Panc1 (cell line): ENCODE measurements at places on chromosomes 7 and 10. TPM values are rescaled to one million over a fixed set of nuclear protein-coding genes. Genes with fewer than 3 reads are reported as not detected.

GRCh38 chr7:3634396-3634795, 333.3 kb downstream of the SDK1 start:
- no peak for DNase-seq
- no peaks in the 10 kb centered on the region for H3K27me3 ChIP-seq
- peak overlapping the region; percentile 3; the same call in 1 of the 2 replicates for H3K27ac ChIP-seq
- H3K4me3 ChIP-seq = no peak overlapping the region
- H3K4me1 ChIP-seq = no peaks in the 10 kb centered on the region
- H3K36me3 ChIP-seq = no peaks in the 10 kb centered on the region

FAM13C gene
- total RNA-seq = not detected

- H3K36me3 ChIP-seq = no peaks in the 10 kb centered on the region
- H3K4me3 ChIP-seq = no peak overlapping the region
- no peak overlapping the region for H3K27ac ChIP-seq
- no peaks in the 10 kb centered on the region for H3K27me3 ChIP-seq
- H3K4me1 ChIP-seq = no peaks in the 10 kb centered on the region
Measured at GRCh38 chr7:125241548-125241947, 311.9 kb upstream of the POT1 start.

LIPJ gene
- not detected for total RNA-seq

DNA sequence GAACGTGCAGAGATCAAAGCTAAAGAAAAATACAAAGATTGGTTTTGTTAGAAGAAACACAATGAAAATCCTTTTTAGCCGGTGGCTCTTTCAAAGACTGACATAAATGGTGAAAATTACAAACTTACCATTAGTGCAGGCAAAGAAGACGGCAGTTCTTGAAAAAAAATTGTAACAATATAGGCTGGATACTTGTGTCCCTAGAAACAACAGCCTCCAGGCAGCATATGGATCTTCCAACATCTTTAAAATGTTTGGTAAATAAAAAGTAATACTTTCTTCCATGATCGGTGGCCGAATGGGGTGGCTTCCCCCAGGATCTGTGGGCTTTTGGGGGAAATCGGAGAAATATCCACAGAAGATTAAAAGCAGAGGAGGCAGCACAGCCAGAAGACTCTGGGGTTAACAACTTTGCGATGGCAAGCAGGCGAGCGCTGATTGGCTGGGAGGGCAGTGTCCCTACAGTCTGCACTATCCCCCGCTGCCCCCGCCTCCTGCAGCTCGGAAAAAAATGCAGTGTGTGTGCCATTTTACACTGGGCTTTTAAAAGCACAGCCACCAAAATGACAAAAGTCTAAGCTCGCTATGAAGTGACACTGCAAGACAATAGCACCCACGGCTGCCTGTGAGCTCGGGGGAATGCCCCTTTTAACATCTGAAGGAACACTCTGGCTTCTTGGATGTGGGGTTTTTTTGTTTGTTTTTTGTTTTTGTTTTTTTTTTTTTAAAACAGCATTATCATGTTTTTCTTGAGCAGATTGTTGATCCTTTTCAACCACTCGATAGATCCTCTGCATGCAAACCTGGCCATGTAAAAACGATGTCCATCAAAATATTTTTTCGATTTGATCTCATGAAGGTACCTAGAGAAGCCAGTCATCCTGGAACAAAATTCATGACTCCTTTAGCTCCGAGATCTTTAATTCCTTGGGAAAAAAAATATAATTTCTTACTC, 31.7 kb upstream of the EPC1 start:
- no peaks in the 10 kb centered on the region for H3K27me3 ChIP-seq
- H3K4me3 ChIP-seq = peak overlapping the region; percentile 79
- no peaks in the 10 kb centered on the region; the same call in none of the 2 replicates for H3K36me3 ChIP-seq
- DNase-seq = peak; percentile 33

GRCh38 chr10:77413231-77413630, 224.4 kb downstream of the KCNMA1 start:
- H3K4me1 ChIP-seq = peaks cover 63% of the 10 kb centered on the region
- H3K27me3 ChIP-seq = no peaks in the 10 kb centered on the region
- DNase-seq = no peak
- H3K36me3 ChIP-seq = no peaks in the 10 kb centered on the region

ATP6V1F gene
- 151 TPM for total RNA-seq

KAZALD1 gene
- total RNA-seq = 21.2 TPM

- no peak overlapping the region for H3K27ac ChIP-seq
- no peaks in the 10 kb centered on the region for H3K4me1 ChIP-seq
- DNase-seq = no peak
- no peaks in the 10 kb centered on the region for H3K36me3 ChIP-seq
- no peak overlapping the region for H3K4me3 ChIP-seq
Measured at GRCh38 chr10:16049782-16050181, 189.5 kb upstream of the MINDY3 start.

GRCh38 chr7:77338883-77339629, 77.1 kb downstream of the GSAP start:
- no peak for DNase-seq
- peaks cover 2% of the 10 kb centered on the region for H3K27me3 ChIP-seq
- no peak overlapping the region for H3K27ac ChIP-seq
- H3K4me1 ChIP-seq = no peaks in the 10 kb centered on the region
- no peak overlapping the region for H3K4me3 ChIP-seq

ADAP1 gene
- 3.1 TPM for total RNA-seq

DNA sequence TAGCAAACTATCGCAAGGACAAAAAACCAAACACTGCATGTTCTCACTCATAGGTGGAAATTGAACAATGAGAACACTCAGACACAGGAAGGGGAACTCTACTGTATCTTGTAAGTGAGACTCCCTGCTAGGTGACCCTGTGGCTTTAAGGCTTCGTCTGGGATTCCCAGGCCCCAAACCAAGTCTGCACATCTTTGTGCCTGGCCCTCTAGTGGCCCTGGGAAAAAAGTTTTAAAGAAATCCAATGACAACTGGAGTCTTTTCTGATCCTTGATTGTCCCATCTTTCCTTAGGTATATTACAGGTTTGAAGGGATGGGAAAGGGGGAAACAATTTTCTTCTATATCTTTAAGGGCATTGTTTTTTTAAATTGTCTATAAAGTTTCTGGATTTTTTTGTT, 10.6 kb upstream of the LIPM start:
- no peaks in the 10 kb centered on the region for H3K36me3 ChIP-seq

SLC16A12 gene
- not detected for total RNA-seq

CFAP70 gene
- 0.10 TPM for total RNA-seq
